ENCODE measurements at places on chromosomes 6 and 20.
A peak's percentile ranks its signal among the peaks of the same experiment; 100 is the strongest.

DNA sequence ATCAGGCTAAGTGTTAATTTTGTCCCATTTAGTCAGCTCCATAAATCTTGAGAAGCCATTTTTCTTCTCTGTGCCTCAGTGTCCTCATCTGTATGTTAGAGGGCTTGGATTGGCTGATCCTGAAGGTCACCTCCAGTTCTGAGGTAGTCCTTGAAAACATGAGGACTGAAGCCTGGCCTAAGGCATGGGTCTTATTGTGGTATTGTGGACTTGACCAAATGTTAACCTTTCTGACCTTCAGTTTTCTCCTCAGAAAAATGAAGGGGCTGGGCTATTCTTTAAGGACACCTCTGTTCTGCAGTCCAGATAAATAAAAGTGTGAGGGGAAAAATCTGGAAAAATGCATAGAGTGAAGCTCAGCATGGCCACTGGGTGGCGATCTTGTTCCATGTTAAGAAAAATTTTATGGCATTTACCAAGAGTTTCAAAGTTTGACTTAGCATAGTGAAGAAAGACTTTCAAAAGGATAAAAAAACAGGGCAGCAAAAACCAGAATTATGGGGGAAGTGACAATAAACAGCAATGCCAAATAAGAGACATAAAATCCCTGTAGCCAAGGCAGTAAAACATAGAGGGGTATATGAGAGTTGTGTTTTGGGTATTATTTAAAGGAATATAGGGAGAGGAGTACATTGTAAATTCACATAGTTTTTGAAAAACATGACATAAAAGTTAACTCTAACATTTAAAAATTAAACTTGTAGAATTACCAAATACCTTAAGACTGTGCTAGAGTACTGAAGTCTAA, 13.2 kb upstream of the TFB1M start:
- no peak for DNase-seq

GRCh38 chr6:2190661-2191389, 54.6 kb downstream of the GMDS start:
- DNase-seq, result no peak

GRCh38 chr20:52939141-52939540, 33.0 kb upstream of the TSHZ2 start:
- DNase-seq, result no peak

DNA sequence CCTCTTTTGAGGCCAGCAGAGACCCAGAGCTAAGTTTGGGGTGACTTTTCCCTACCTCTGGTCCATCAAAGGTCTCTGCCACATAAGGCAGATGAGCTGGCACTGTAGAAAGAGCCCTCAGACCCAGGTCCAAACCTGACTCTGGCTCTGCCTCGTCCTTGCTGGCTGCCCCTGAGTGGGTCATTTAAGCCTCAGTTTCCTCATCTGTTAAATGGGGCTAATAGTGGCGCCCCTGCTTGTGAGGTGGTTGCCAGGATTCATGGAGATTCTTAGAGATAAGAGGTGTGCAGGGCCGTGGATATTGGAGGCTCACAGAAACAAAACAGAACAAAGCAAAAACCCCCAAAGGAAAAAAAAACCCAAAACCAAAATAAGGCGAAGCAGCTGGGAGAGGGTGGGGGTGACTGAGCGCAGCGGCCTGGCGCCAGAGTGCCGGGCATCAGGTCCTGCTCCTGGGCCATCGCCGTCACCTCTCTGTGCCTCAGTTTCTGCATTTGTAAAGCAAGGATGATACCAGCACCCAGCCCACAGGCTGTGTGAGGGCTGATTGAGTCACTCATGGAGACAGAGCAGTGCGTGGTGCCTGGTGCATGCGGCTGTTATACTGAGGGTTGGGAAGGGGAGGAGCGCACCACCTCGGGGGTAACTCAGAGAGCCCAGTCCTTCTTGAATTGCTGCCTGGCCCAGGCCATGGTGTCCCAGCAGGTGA, 133.8 kb upstream of the PTPN1 start:
- DNase-seq, result no peak

DNA sequence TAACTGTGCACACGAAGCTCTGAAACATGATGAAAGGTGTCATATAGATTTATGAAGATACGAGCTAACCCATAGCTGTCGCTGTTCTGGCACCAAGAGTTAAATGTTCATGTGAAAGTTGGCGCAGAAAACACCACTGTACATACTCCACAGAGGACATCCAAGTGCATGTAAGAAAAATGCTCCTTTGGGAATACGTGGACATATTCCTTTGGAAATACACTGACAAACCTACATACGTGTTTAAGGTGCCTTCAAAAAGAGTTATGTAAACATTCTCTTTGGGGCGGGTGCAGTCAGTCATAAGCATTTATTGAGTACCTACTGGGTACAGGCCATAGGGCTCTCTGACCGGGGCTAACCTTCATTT, 723 bp upstream of the ARID1B start:
- DNase-seq, result no peak

GRCh38 chr6:53239526-53239925, 90.9 kb upstream of the GCM1 start:
- DNase-seq, result no peak

DNA sequence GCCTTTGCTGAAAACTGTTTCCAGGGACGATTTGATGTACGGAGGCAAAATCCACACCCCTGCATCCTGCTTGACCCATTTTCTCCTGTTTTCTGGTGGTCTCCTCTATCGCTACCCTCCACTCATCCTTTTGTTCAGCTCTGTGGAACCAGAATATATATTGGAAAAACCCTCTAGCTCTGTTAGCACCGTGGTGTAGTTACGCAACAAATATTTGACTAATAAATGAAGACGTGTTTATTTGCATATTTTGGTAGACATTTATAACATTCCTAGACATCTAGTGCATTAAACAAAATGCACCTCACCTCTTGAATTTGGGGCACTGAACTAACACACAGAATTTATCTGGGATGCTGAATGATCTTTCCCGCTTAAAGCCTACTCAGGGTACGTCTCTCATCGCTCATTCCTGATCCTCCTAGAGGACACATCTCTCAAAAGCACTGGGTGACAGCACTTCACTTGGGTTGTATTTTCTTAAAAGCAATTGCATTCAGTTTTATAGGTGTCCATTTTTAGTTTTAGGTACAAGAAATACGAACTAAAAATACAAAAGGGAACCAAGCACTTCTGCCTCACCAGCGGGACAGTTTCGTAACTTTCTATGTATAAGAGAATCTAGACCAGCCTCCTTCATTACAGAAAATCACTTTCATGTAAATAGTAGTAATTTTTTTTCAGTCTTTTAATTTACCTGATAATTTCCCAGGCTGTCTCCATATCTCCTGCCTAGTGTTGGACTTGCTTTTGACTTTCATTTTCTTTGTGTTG, 59.2 kb downstream of the SNRNP48 start:
- no peak for DNase-seq

GRCh38 chr6:3958255-3958654, 109.1 kb downstream of the FAM50B start:
- DNase-seq, result no peak

GRCh38 chr6:63640062-63640461, 4.5 kb downstream of the PHF3 start:
- DNase-seq, result peak; percentile 28

DNA sequence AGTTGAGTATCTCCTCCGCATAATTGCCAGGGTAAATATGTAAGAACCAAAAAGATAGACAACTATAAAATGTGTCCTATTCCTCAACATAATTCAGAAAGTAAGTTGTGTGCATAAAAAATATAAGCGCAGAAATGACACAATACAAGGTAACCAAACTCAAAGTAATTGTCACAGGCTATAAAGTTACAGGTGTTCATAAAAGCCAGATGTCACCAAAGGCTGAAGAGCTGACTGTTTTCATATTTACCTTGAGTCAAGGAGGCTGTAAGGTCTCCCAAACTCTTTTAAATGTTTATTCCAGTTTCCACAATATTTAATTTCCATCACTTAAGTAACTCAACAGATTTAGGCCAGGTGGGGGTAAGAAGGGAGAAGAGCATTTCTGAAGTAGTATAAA, 192.2 kb upstream of the MARCKS start:
- DNase-seq, result no peak

DNA sequence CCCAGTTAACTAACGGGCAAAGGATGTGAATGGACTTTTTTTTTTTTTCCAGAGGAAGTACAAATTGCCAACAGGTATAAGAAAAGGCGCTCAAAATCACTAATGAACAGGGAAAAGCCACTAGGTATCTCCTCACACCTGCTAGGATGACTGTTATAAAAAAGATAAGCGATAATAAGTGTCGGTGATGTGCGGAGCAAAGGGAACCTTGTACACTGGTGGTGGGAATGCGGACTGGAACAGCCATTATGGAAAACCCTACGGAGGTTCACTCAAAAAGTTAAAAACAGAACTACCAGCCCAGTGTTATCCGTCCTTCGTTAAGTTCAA, 787 bp upstream of the RAB32 start:
- DNase-seq, result no peak

DNA sequence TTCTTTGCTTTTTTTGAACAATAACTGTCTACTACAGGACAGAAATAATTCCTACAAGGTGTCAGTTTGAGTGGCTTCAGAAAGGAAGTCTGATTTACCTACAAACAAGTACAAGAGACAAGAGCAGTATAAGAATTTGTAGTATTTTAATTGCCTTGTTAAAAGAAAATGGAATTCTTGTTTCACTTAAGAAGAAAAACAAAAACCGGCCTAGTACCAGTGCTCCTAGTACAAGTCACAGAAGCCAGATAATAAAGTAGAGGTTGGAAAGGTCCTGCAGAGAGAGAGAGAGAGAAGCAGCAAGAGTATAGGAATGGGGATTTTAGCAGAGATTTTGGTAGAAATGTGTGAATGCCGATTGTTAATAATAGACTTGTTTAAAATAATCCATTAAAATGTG, 6.4 kb downstream of the TAB2 start:
- no peak for DNase-seq

DNA sequence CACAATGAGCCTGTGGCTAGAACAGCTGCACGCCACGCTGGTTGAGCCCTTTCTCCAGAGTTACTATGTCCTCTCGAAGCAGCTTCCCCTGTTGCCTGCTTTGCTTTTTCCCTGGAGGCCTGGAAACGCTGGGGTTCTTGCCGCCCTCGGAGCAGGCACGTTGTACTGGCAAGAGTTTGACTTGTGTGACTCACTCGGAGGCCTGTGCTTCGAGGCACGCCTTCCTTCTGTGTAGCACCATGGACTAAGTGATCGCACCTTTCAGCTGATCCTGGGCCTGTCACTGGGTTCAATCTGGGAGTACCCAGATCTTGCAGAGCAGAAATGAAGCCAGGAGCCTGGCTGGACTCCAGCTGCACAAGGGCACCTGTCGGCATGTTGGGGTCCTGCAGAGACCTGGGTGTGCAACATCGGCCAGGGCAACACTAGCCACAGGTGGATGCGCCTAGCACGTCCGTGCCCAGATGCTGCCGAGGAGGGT, 5.2 kb downstream of the INSM1 start:
- peak; percentile 67 for DNase-seq

GRCh38 chr6:66418906-66419305, 711.9 kb upstream of the EYS start:
- no peak for DNase-seq

DNA sequence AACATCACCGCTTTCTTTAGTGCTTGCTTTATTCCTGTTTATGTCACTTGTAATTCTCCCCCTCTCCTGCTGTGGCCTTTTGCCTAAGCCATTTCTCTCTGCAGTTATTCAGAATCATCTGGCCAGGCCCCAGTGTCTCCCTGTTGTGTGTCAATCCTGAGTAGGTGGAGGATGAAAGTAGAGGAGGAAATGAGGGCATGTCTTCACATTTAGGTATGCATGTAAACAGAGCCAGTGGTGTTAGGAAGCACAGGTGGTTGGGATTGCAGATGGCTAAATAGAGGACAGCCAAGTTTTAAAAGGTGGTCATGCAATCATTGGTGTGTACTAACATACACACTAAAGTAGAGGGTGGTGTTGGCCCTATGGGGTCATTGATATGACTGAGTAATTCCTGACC, 5.2 kb downstream of the PRSS35 start:
- no peak for DNase-seq

DNA sequence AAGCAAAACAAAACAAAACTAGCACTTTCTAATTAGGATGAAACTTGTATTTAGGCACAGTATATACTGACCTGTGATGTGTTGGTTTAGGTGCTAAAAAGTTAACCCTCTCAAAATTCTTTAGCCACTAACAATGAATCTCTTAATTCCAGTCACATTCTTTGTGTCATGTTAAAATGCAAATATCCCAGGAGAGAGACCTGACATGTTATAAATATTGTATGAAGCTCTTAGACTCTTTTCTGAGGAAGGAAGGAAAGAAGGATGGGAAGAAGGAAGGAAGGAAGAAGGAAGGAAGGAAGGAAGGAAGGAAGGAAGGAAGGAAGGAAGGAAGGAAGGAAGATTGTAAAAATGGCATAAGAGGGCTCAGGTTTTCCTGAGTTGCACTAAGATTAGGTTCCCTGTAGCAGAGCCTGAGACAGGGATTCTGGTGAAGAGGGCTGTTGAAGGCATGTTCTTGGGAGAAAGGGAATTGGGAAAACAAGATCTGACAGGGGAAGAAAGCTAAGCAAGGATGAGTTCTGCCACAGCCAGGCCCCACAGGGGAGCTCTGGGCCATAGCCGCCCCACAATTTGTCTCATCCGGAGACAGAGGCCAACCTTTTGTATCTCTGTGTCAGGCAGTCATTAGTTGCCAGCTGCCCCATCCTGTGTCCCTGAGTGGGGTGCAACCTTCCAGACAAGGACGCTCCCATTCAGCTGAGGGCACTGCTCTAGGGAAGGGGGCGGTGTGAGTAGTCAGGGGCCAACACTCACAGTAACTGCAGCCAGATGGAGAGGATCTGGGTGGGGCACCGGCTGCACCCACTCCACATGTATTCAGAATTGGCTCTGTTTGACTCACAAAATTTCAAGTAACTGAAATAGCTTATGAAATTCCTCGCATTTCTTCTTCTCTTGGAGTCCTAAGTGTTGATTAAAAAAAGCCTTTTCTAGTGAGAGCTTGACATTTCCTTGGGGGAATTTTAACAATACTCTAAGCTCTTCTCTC, 189.3 kb upstream of the ARG1 start:
- no peak for DNase-seq

GRCh38 chr20:9068233-9068801, 570 bp upstream of the PLCB4 start:
- no peak for DNase-seq

DNA sequence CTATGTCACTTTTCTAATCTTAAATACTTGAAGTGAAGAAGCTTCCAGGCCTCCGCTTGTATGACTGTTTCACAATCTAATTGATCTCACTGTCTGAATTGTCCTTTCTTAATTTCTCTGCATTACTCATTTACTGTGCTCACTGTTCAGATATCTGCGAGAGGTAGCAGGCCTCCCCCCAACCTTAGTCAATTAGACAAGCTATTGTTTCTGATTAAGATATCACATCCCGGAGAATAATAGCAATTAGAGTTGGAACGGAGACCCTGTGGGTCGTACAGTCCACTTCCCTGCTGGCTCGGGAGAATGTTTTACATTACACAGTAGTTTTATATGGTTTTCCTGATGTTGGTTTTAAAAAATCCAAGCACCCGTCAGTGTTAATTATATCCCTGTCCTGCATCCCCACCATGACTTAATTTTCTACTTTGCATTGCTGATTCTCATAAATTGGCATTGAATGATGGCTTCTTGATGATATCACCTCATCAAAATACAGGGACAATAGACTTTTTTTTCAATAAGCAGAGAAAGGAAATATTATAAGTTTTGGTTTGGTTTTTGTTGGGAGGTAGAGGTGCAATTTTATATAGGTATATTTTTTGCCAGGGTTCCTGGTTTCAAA, 178.7 kb upstream of the TSHZ2 start:
- no peak for DNase-seq

- no peak for DNase-seq
Observed at GRCh38 chr6:34145161-34146020, 496 bp downstream of the GRM4 start.
